ENCODE measurements at places on chromosomes 3 and 15. TPM values are rescaled to one million over a fixed set of nuclear protein-coding genes. Genes with fewer than 3 reads are reported as not detected.
A peak's percentile ranks its signal among the peaks of the same experiment; 100 is the strongest.

GRCh38 chr3:14124223-14124614 is 451 bp downstream of the CHCHD4 start:
- H3K36me3 ChIP-seq = peaks cover 22% of the 10 kb centered on the region
- DNase-seq = peak; percentile 77

GRCh38 chr3:105502333-105502732 is 135.6 kb downstream of the ALCAM start:
- no peaks in the 10 kb centered on the region for H3K27me3 ChIP-seq
- H3K36me3 ChIP-seq = no peaks in the 10 kb centered on the region
- peaks cover 19% of the 10 kb centered on the region for H3K4me1 ChIP-seq
- H3K27ac ChIP-seq = no peak overlapping the region
- DNase-seq = no peak

GOLGA8T gene
- 0.06 TPM for polyA plus RNA-seq

ATP1B3 gene
- polyA plus RNA-seq = 86.3 TPM

DNA sequence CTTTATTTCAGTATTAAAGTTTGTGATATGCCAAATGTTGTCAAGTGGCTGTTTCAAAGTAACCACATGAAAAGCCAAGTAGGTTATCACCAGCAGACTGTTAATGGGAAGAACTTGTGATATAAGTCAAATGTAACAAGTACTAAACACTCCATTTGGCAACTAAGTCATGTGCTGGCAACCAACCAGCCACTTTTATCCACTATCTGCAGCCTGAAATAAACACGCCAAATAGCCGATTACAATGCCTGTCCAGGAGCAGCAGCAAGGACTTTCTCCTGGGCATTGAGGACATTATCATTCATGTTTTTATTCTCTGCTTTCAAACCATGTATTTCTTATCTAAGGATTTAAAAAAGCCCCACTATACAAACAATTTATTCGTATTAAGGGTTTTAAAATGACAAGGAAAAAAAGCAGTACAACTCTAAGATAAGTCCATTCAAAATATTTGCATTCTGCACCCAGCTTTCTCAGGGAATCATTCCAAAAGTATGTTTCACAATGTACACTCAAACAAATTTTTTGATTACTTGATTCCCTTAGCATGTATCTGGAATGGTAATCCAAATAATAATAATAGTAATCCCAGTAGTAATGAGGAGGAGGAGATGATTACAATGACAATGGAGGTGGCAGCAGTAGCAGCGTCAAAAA is 448.6 kb downstream of the ERC2 start:
- no peaks in the 10 kb centered on the region for H3K27me3 ChIP-seq
- H3K36me3 ChIP-seq = no peaks in the 10 kb centered on the region
- H3K4me1 ChIP-seq = no peaks in the 10 kb centered on the region
- no peak overlapping the region for H3K27ac ChIP-seq

GRCh38 chr3:14826069-14826468 is 7.3 kb downstream of the FGD5 start:
- no peak for DNase-seq
- no peaks in the 10 kb centered on the region for H3K36me3 ChIP-seq
- no peak overlapping the region for H3K27ac ChIP-seq
- H3K27me3 ChIP-seq = peaks cover 27% of the 10 kb centered on the region
